Activated naive CD8-positive, alpha-beta T cell treated with anti-CD3 and anti-CD28 coated beads, Interleukin-2, amount 10 ng/mL, durations not matched to agents 7 days and 5 days (primary cell): ENCODE measurements at places on chromosomes 3 and 15. TPM values are rescaled to one million over a fixed set of nuclear protein-coding genes. Genes with fewer than 3 reads are reported as not detected.

DNA sequence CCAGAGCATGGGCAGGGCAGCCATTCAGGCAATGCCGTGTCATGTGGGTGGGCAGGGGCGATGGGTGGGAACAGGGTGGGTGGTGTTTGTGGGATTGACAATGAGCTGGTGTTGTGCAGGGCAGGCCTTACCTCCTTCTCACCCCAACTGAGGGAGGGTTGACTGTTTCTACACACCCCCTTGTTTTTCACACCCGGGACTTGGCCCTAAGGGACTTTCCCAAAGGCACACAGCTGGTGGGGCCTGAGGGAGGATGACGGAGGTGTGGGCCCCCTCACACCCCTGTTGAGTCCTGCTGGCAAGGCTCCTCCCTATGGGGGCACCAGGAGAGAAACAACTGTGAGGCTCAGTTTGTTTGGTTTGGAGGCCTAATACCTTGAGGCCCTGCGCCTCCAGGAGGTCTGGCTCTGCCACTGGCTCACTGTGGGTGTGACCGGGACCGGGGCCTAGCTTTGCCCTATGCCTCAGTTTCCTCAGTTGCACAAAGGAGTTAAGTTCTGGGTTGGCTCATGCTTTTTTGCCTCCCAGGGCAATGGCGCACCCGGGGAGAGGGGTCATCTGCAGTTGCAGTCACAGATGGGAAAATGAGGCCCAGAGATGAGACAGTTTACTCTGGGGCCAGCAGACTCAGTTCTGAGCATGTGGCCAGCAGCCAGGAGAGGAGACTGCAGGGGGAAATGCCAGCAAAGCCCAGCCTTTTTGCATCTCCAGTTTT lies 5.1 kb upstream of the DNAH1 start:
- no peak overlapping the region for H3K27ac ChIP-seq
- peaks cover 7% of the 10 kb centered on the region for H3K36me3 ChIP-seq
- no peak overlapping the region for H3K4me3 ChIP-seq
- H3K4me1 ChIP-seq = peaks cover 21% of the 10 kb centered on the region

- H3K4me3 ChIP-seq = no peak overlapping the region
- no peak for DNase-seq
- peaks cover 9% of the 10 kb centered on the region for H3K27me3 ChIP-seq
- H3K4me1 ChIP-seq = no peaks in the 10 kb centered on the region
Observed at GRCh38 chr3:135908225-135908624, 57.3 kb upstream of the PPP2R3A start.

- no peaks in the 10 kb centered on the region for H3K4me1 ChIP-seq
- no peak for DNase-seq
- no peaks in the 10 kb centered on the region for H3K27me3 ChIP-seq
Observed at GRCh38 chr3:149738876-149739275, 13.4 kb downstream of the COMMD2 start.

GRCh38 chr15:51192521-51193280 lies 98.0 kb upstream of the TNFAIP8L3 start:
- DNase-seq = peak; percentile 84
- H3K4me1 ChIP-seq = no peaks in the 10 kb centered on the region
- H3K36me3 ChIP-seq = no peaks in the 10 kb centered on the region
- H3K27me3 ChIP-seq = peaks cover 47% of the 10 kb centered on the region

- H3K4me3 ChIP-seq = no peak overlapping the region
- H3K36me3 ChIP-seq = no peaks in the 10 kb centered on the region
- no peaks in the 10 kb centered on the region for H3K4me1 ChIP-seq
- peaks cover 6% of the 10 kb centered on the region for H3K27me3 ChIP-seq
- no peak overlapping the region for H3K27ac ChIP-seq
Observed at GRCh38 chr15:42929306-42929848, 8.8 kb upstream of the TTBK2 start.

DNA sequence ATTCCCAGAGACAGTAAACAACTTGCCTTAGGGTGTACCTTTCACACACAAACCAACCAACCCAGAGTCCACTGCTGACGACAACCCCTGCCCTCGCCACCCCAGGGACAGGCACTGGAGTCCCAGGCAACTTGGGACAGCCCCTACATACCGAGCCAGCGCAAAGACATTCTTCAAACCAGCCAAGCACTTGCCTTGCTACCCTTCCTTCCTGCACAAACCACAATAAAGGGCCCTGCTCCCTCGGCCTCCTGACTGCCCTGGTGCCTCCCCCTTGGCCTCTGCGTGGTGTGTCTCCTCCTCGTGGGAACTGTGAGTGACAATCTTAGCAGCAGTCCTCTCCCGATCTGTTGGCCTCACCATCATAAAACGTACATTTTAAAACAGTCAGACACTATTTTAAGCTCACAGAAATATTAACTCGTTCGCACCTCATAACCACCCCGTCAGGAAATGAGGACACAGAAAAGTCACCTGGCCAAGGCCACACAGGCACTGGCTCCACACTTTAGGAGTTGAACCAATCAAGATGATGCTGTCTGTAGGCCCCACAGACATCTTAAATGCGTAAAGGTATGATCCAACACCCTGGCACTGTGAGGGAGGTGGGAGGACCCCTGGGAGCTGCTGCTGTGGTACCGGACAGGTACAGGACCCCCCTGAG lies 113.8 kb downstream of the ADCY5 start:
- H3K4me1 ChIP-seq = peaks cover 6% of the 10 kb centered on the region
- H3K4me3 ChIP-seq = peak overlapping the region; percentile 4
- no peaks in the 10 kb centered on the region for H3K36me3 ChIP-seq
- H3K27me3 ChIP-seq = no peaks in the 10 kb centered on the region
- no peak overlapping the region for H3K27ac ChIP-seq

The PPARG gene
- total RNA-seq = 1.0 TPM

DNA sequence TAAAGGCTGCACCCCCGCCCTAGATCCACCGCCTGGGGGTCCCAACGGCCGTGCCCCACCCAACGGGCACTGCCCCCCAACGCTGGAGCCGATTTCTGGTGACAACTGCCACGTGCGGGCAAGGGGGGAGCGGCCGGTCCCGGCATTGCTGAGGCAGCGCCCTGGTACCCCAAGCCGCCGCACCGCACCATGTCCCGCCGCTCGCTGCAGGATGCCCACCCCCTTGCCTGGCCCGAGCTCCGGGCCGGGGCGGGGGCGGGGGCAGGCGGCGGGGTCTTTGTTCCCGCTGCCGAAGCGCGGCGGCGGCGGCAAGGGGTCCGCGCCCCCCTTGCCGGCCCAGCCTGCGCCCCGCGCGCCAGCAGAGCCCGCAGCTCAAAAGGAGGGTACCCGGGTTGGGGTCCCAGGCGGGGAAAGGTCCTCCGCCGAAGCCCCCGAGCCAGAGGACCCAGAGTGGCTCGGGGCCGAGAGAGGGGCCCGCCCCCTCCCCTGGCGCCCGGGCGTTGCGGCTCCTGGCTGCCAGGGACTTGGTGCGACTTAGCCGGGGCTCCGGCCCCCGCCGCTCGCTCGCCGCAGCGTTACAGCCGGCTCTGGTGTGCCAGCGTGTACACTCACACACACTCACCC lies 678 bp downstream of the SEMA7A start:
- H3K27me3 ChIP-seq = no peaks in the 10 kb centered on the region
- H3K4me3 ChIP-seq = peak overlapping the region; percentile 87
- no peak overlapping the region for H3K27ac ChIP-seq
- DNase-seq = peak; percentile 58

- H3K27me3 ChIP-seq = peaks cover 9% of the 10 kb centered on the region
- DNase-seq = no peak
- no peaks in the 10 kb centered on the region for H3K36me3 ChIP-seq
- H3K4me3 ChIP-seq = no peak overlapping the region
Observed at GRCh38 chr15:73744293-73744692, 8.9 kb downstream of the INSYN1 start.

The ADAMTSL3 gene
- not detected for total RNA-seq

DNA sequence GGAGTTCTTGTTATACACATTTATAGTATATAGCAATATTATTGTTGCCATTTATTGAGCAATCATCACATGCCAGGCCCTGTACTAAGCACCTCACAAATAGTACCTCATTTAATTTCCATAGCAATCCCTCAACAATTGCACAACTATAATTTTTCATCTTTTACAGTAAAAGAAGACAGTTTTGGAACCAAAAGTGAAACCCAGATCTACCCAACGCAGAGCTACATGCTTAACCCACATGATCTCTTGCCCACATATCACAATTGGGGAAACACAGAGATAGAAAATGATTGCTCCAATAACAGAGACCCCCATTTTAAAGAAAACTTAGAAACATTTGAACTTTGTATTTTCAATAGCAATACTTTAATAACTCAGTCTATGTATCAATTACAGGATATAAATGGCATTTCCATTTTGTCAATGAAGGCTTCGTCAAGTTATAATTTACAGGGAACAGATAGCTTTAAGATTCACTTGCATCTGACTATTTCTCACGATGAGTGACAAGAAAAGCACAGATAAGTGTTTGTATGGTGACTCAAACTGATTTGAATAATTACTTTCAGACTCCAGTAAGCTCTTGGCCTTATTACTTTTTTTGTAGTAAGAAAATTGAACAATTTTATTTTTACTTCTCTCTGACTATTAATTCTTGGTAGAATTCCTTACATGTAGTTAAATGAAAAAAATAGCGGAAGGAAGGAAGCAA lies 38.7 kb upstream of the CCDC50 start:
- H3K4me3 ChIP-seq = no peak overlapping the region
- no peaks in the 10 kb centered on the region for H3K4me1 ChIP-seq
- DNase-seq = no peak
- H3K27me3 ChIP-seq = no peaks in the 10 kb centered on the region

The GHSR gene
- not detected for total RNA-seq

GRCh38 chr15:40314723-40315276 lies 7.1 kb upstream of the PLCB2 start:
- no peak overlapping the region for H3K27ac ChIP-seq
- H3K4me3 ChIP-seq = no peak overlapping the region
- H3K4me1 ChIP-seq = peaks cover 9% of the 10 kb centered on the region

DNA sequence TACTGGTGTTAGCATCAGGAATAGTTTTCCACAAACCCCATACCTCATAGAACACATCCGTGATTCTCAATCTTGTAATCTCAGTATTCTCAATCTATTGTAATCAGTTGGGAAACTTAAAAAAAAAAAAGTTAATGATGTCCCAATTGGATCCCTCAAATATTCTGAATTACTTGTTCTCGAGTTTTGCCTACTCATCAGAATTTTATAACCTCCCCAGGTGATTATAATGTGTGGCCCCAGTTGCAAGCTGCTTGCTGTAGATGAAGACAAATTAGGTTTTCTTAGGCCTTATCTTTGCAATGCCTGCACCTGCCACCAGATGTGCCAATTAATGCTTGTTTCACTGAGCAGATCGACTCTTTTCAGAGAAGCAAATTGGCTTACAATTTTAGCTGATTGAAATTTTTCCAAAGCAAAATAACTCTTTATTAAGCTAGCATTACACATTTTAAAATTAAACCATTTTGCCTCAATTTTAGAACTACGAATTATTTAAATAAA lies 19.0 kb upstream of the DIPK2A start:
- H3K4me1 ChIP-seq = peaks cover 9% of the 10 kb centered on the region
- no peak for DNase-seq
- no peak overlapping the region for H3K4me3 ChIP-seq
- no peaks in the 10 kb centered on the region for H3K36me3 ChIP-seq
- H3K27me3 ChIP-seq = peaks cover 5% of the 10 kb centered on the region
- H3K27ac ChIP-seq = no peak overlapping the region

DNA sequence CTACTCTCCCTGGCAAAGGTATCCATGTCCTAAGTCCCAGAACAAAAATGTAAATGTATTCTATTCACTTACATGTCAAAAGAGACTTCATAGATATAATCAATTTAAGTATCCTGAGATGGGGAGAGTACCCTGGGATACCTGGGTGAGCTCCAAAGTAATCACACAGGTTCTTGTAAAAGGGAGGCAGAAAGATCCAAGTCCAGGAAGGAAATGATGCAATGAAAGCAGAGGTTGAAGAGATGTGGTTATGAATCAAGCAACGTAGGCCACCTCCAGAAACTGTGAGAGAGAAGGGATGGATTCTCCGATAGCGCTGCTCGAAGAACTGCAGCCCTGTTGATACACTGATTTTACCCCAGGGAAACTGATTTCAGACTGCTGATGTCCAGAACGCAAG lies 93.9 kb upstream of the VGLL3 start:
- DNase-seq = no peak
- peaks cover 10% of the 10 kb centered on the region for H3K27me3 ChIP-seq
- H3K4me1 ChIP-seq = peaks cover 11% of the 10 kb centered on the region
- no peaks in the 10 kb centered on the region for H3K36me3 ChIP-seq

The PTX3 gene
- total RNA-seq = 0.40 TPM
